ENCODE measurements at places on chromosomes 2 and 18.
A peak's percentile ranks its signal among the peaks of the same experiment; 100 is the strongest.

GRCh38 chr18:59484561-59485328, 125.7 kb upstream of the LMAN1 start:
- DNase-seq = peak; percentile 58

GRCh38 chr18:49910986-49911385, 97.7 kb upstream of the ACAA2 start:
- no peak for DNase-seq

DNA sequence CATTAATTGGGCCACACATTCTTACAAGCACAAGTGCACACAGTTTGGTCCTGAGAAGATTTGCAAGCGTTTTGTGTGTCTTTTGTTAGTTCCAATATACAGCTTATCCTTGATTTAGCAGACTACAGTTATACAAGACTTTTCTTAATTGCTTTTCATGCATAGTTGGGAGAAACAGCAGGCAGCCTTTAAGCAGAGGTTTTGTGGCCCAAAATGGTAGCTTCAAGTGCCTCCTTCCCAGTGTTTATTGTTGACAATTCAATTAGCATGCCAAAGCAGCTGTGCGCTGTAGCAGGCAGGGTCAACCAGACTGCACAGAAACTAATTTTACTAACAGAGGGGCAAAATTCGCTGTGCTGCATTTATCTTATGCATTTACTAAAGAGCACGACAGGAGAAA, 47.5 kb downstream of the FRZB start:
- no peak for DNase-seq

- no peak for DNase-seq
These were observed 28.6 kb upstream of the CHAC2 start for GRCh38 chr2:53739032-53739431.

DNA sequence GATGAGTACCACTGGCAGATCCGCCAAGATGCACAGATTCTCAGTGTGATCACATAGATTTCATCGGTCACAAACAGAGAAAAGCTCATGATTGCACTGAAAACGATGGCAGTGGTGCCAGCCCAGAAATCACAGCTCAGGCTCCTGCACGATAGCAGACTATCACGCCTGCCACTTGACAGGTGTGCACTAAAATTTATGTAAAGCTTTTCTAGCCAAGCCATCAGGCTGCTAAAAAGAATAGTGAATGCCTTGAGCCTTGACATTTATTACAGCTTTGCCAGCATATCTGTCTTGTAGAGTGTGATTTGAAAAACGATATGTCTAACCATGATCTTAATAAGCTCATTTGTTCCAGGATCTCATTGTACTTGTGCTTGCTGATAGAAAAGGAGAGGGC, 409.5 kb upstream of the CWC22 start:
- no peak for DNase-seq

DNA sequence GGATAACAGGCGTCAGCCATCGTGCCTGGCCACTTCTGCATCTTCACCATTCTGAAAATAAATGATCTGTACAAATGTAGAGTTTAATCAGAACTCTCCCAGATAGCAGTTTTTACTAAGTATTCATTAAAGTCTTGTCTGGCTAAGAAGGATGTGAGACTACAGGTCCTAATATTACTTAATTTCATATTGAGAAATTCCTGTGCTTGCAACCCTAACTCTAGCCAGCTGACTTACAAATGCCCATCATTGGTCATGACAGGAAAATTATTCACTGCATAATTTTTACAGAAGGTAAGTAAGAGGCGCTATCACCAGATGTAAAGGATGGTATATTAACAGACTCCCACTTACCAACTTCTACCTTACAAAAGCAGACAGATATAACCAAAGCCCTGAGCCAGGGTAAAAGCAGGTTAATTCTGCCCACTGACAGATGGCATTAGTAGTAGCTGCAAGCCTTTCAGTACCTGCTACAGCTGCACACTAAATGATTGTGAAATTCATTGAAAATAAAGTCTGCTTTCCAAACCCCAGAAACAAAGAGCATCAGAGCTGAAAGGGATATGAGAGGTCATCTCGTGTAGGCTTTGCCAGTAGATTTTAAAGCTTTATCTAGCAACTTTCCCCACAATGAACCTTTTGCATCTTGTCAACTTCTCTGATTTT, 271.3 kb upstream of the STON1 start:
- DNase-seq = no peak
